ENCODE measurements at places on chromosomes 13 and 19.

DNA sequence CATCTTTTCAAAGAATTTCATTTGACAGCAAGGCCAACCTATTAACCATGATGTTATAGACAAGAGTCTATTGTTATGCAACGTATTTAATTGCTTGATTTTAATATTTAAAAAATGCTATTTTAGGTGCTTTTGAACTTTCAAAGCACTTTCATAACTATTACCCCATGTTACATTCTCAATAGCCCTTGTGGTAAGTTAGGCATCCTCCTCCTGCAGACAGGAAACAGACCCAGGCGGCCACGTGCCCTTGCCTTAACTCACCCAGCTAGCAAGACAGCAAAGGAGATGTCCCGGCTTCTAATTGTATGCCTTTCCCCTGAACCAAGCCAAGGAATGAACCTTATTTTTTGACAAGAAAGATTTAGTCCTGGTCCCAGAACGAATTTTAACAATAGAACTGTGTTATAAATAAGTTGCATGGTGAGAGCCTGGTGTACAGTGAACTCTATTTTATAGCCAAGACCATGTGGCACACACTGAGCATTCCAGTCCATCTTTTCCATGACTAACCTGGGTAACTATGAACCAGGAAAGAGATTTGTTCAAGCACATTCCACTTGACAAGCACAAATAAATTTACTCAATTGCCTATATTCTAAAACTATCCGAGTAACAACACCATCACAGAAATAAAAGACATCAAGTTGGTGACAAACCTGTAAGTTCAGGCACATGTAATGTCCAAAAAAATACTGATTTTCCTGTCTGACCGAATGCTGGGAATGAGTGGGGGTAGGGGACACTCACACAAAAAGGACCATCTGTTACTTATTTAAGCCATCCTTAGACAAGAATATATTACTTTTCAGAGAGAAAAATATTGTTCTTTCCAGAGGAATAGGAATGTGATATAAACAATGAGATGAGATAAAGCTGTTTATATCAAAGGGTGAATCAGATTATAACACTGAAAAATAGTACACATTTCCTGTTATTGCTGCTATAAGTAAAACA lies 163.0 kb downstream of the EFNB2 start:
- no peak for DNase-seq

- no peak for DNase-seq
Observed at GRCh38 chr19:16024266-16025107, 51.8 kb upstream of the TPM4 start.

DNA sequence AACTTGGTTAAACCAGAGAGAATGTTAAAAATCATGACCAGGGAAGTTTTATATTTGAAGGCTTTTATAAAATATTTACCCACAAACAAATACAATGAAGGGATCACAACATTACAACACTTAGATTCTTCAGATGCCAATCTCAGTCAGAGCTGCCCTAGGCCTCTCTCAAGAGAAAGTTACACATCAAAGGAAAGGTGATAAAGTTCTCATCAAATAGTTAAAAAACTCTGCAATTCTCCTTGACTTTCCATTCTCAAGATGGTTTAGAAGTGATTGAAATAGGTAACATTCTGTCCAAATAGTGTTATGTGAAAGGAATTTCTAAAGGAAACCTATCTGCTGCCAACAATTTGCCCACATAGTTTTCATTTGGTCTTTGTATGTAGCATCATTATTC lies 1115.2 kb upstream of the MIR17HG start:
- no peak for DNase-seq

DNA sequence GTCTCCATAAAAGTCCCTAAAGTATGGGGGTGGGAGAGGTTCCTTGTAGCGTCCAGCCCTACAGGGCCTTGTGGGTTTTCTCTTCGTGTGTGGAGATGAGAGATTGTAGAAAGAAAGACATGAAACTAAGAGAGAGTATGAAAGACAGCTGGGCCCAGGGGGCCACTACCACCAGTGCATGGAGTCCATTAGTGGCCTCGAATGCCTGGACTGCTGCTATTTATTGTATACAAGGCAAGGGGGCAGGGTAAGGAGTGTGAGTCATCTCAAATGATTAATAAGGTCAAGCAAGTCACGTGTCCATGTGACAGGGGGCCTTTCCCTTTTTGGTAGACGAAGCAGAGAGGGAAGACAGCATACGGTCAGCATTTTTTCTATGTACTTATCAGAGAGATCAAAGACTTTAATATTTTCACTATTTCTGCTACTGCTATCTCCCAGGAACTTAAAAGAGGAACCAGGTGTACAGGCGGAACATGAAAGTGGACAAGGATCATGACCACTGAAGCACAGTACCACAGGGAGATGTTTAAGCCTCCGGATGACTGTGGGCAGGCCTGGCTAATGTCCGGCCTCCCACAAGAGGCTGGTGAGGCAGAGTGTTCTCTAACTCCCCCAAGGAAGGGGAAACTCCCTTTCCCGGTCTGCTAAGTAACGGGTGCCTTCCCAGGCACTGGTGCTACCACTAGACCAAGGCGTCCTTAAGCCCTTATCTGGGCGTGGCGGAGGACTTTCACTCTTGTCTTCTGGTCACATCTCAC lies 25.5 kb downstream of the FGF21 start:
- DNase-seq, result no peak

DNA sequence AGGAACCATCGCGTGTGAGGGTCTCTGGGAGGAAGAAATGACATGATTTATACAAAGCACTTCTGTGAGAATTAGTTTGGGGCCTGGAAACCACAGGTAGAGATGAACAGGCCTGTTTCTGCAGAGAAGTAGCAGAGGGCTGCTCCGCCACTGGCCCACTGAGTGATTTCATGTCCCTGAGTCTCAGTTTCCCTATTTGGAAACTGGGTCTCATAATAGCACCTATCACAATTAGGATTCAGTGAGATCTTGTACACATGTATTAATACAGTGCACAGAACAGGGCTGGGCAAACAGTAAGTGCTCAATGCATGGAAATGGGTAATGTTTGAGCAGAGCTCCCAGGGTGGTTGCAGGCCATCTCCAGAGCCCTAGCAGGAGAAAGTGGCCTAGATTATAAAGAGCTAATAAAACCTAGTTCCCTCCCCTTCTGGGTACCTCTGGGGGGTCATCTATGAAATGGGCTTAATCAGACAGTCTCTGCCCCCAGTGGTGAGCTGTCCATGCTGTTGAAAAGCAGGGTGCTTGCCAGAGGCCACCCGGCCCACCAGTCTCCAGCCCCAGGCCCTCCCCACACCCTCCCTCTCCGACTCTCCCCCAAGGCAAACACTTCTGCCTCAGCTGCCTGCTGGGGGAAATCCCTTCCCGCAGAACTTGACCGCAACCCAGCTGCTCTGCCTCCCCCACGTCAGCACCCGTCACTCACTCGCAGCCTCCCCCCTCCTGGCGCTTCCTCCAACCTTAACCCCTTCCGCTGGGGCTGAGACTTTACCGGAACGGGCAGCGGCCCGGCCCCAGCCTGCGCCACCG lies 4.5 kb downstream of the BCL3 start:
- DNase-seq, result peak; percentile 93

DNA sequence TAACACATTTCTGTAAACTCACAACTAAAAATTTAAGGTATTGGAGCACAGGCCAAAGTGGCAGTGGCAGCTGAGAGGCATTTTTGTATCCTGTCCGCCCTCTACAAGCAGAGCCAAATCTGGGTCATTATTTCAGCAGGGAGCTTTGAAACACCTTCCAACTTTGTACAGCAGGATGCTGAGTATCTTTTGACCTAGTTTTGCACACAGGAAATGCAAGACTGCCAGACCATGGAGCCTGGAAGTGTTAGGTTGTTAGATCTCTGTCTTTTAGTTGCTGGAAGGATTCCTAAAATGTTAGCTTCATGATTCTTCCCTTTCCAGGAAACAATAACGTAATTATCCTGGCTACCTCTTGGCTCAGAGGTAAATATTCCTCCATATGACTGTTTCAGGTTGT lies 148.6 kb upstream of the ATXN8OS start:
- no peak for DNase-seq

- DNase-seq, result no peak
Observed at GRCh38 chr13:90246687-90247345, 1100.7 kb upstream of the MIR17HG start.

- no peak for DNase-seq
Observed at GRCh38 chr13:62510906-62511655, 1095.4 kb upstream of the PCDH20 start.

- DNase-seq, result no peak
Observed at GRCh38 chr19:13079542-13079986, 23.1 kb downstream of the LYL1 start.

DNA sequence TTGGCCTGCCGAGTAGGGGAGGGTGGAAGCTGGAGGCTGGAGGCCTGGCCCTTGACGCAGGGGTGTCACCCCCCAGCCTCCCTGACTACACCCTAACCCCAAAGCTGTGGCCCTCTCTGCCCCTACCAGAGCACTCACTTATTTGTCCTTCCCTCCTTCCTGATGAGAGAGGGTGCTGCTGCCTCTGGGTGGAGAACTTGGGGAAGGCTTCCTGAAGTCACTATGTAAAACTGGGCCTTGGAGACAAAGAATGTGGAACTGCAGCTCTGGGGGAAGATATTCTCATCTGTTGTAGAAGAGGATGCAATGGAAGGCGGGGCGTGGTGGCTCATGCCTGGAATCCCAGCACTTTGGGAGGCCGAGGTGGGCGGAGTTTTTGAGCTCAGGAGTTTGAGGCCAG lies 485.2 kb downstream of the ZNF536 start:
- no peak for DNase-seq

DNA sequence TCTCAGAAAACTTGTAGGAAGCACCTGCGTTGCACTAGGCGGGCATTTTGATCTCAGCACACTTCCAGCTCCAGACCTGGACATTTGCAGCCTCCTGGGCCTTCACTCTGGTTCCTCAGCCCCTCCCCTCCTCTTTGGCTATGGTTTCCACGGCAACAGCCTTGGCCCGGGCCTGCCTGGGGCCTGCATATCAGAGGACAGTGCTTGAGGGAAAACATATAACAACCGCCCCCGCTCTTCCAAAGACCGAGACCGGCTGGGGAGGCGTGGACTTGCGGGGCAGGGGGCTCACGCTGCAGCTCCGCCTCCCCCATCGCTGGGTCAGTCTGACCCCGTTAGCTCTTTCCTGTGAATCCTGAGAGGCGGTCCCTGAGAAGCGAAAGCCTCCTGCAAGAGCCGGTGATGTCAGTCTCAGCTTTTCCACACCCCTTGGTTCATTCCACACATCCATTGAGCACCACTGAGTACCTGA lies 125.7 kb upstream of the PEG3 start:
- DNase-seq, result no peak

DNA sequence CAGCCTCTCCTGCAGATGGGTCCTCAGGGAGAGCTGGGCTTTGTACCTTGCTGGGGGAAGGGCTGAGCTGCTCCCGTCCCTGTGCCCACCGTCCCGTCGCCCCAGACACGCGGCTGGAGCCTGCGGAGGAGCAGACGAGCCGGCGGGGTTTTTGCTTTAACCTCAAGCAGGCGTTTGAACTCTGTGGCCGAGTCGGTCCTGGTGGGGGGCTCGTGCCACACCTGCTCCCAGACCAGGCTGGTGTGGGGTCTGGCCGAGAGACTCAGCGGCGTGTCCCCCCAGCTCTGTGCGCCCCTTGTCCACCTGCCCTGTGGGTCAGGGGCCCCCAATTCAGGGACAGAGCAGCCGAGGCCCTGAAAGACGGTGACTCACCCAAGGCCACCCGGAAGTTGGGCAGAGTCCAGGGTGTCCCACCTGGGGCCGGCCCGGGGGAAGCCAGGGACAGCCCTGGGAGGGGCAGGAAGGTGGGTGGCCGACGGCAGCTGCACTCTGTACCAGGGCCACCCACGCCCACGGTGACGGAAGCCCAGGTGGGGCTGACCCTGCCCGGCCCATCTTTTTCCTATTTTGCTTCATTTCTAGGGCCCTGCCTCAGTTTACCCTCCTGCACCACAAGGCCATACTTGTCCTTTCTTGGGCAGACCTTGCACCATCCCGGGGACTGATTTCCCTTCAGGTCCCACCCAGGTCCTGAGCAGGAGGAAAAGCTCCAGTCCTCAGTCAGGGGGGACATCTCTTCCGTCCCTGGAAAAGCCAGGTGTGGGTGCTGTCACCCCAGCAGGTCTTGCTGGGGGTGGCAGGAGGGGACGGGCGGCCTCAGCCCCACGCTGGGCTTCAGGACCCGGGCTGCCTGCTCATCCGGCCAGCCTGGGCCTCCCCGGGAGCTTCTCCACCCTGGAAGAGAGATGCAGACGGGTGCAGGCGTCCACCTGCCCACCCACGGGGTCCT lies 5.3 kb downstream of the EFNA2 start:
- DNase-seq, result no peak

DNA sequence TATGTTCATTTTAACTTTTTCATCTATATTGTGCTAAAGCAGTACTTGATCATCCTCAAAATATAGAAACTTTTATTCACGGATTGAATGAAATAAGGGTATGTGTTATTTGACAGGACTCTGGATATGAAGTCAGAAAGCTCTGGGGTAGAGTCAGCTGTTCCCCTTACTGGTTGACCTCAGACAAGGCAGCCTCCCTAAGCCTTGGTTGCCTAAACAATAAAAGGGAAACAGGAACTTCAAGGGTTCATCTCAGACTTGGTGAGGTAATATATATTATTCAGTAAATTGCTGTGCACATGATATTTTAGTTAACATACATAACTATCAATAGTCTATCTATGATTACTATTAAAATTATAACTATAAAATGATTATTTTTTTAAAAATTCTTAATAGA lies 13.6 kb downstream of the POLR1D start:
- no peak for DNase-seq

DNA sequence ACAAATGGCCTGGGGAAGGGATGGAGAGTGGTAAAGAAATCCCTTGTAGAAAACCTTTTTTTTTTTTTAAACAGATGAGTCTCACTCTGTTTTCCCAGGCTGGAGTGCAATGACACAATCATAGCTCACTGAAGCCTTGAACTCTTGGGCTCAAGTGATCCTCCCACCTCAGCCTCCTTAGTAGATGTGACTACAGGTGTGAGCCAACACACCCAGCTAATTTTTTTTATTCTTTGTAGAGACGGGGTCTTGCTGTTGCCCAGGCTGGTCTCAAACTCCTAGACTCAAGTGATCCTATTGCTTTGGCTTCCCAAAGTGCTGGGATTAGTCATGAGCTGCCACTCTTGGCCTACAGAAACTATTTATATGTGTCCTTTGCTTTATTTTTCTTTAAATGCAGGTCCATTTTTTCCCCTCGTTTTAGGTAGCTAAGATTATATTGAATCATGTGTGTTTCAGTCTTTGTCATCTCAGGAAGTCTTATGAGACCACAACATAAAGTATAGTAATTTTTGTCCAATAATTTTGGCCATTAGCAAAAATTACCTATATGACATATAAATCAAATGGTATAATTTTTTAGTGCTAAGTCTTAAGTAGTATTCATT lies 10.5 kb downstream of the LPAR6 start:
- DNase-seq, result no peak

DNA sequence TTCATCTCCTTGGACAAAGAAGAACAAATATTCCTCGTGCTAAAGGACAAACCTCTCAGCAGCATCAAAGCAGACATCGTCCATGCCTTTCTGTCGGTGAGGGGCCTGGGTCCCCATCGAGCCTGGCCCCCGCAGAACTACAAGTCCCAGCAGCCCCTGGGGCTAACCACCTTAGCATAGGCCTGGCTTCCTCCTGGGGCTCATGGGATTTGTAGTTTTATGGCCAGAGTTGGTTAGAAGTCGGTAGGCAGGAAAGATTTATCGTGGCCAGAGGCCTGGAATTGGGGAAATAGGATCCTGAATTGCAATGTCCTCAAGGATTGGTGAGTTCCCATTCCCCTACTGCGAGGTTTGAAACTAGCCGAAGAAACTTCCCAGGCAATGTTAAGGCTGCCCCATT lies 19.6 kb downstream of the TMEM150B start:
- no peak for DNase-seq

GRCh38 chr13:105804561-105805190 lies 730.8 kb downstream of the EFNB2 start:
- DNase-seq, result no peak

- DNase-seq, result no peak
Observed at GRCh38 chr13:60753641-60754040, 356.6 kb downstream of the TDRD3 start.
